T1000 (cell line): ENCODE measurements at places on chromosomes 1 and 21.
A peak's percentile ranks its signal among the peaks of the same experiment; 100 is the strongest.

DNA sequence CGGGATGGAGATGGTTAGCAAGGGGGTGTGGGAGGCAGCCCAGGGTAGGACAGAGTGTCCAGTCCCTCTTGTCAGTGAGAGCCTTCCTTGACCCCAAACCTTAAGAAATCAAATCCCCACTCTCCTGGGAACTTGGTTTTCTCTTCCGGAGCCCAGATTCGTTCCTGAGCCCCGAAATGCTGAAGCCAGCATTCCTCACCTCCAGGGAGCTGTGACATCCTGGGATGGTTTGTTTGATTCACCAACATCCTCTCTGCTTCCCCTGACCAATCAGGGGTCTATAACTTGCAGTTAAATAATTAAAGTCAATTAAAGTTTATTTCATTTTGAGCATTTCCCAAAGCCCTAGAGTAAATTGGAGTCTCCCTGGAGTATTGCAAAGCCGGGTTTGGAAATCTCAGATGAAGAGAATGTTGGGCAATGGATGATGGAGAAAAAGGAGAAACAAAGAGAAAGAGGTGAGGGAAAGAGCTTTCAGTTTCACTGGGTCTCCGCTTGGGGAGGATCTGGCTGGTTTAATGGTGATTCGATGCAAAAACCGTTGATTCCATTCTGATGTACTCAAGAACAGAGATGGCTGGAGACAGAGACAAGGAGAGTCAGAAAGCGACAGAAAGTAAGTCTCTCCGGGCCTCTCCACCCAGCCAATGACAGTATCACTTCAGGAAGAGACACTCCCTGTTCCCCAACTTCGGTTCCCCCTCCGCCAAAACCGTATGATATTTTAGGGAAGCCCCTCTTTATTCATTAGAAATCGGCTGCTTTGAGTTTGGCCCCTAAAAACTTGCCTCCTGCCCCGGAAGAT, 12.8 kb upstream of the ALX3 start:
- DNase-seq = no peak

- DNase-seq = no peak
These were observed 46.0 kb downstream of the RHOU start for GRCh38 chr1:228781161-228781808.

DNA sequence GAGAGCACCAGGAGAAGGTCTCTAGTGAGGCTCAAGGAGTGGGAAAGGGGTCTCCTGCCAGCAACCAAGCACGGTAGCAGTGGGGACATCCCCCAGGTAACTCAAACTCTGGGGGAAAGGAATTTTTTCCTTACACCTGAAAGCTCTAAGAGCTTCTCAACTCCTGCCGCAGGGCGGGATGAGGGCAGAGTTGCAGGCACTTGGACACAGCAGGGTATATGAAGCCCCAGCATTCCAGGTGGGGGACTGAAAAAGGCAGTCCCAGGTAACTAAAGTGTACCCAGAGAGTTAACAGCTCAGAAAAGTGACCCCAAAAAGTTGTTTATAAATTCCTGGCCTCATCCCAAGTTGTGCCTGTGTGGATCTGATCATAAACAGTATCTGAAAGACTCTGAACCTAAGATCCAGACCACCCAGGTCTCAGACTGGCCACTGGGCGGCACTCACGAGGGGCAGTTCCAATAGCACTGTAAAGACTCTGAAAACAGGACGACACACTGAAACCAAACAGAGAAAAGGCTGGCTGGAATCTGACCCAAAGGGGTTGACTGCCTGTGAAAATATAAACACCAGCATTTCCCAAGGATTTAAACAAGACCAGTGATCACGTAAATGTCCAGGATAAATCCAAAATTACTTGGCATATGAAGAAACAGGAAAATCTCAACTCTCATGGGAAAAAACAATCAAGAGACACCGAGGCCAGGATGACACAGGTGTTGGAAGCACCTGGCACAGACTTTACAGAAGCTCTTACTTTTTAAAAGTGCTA, 47.5 kb downstream of the HSF2BP start:
- no peak for DNase-seq

DNA sequence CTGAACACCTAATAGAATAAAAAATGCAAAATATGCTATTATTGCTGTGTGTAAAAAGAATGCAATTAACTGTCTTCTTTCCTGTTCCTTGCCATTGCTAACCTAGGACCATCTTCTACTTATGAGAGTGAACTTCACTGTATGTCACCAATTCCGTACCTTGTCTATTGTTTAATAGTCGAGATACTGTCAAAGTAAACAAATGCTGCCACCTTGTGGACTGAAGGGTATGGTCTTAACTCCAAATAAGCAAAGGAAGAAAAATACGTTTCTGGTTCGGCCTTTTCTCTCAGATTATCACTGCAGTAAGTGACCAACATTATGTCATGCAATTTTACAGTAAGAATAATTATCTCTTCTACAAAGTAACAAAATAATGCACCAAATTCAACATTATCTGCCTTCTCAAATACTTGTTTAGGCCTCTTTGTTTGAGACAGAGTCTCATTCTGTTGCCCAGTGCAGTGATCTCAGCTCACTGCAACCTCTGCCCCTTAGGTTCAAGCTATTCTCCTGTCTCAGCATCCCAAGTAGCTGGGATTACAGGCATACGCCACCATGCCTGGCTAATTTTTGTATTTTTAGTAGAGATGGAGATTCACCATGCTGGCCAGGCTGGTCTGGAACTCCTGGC, 133.4 kb downstream of the COP1 start:
- DNase-seq = no peak

DNA sequence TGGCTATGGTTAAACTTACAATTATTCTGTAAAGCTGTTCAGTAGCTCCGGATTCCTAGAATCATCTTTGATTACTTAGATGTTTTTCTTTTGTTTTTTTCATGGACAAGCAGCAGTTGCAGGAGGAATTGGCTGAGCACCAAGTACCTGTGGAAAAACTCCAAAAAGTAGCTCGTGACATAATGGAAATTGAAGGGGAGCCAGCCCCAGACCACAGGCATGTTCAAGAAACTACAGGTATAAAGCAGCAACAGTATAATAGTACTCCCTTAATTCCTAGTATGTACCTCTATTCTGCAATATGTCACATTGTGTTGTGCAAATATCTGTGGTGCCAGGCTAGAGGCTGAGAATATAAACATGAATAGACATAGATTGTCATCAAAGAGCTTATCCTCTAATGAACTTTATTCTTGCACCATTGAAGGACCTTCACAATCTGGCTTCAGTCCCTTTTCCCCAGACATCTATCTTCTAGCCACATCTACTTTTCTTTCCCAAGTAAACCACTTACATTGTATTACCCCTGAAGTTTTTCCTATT, 132.3 kb upstream of the BMP8A start:
- DNase-seq = no peak

DNA sequence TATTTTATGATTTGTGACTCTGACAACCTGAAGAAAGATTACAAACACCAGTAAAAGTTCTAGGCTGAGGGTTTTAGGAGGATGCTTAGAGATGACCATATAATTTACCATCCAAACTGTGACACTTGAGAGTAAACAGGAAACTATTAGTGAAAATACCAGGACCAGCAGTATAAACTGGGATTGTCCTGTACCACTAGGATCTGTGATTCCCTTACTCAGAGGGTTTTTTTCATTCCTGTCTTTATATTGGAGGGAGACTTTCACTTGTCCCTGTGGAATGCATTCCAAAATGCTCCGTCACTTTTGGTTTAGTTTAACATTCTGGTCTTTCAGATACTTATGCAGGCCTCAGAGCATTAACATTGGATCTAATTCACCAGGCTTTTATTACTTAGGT, 482.9 kb downstream of the PTBP2 start:
- DNase-seq = peak; percentile 7

GRCh38 chr1:29645586-29645985, 409.3 kb downstream of the PTPRU start:
- no peak for DNase-seq

- DNase-seq = no peak
These were observed 35.3 kb downstream of the CLIC6 start for GRCh38 chr21:34704119-34704518.

GRCh38 chr1:172041102-172041501, 199.8 kb downstream of the DNM3 start:
- DNase-seq = no peak
